Anterior cingulate cortex (tissue), 58 donors: ENCODE measurements at places on chromosomes 5 and 9.

DNA sequence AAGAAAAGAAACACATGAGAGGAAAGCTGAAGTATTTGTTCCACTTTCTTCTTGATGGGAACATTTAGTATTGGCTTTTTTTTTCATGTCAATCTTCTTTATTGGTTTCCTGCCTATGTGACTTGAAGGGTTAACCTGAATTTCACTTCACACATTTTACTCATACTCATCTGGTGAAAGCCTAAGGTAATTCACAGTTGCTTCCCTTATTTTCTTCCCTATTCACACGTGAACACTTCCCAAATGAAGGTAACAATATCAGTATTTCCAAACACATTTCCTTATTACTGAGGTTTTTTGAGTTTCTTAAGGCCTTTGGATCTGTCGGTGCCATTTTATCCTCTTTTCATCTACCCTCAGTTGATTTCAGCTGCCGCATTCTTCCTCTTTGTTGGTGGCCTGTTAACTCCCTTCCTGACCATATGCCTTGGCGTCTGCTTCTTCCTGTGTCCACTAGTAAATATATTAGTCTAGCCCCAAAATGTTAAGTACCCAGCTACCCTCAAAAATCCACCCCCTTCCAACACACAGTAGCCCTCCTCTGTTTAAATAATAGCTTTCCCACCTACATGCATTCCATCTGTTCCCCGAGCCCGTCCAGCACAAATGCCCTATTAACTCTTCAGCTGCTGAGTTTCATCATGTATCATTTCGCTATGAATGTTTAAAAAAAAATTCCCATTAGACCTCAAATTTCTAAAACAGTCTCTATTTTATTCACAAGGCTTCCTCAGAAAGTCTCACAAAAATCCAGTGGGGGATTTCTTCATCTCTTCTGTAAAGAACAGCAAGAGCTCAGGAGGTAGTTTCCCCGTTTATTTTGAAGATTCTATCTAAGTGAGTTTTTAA, 97.3 kb downstream of the USP20 start:
- DNase-seq = no peak

- no peak for DNase-seq
These were observed 375.1 kb downstream of the SPATA31D1 start for GRCh38 chr9:82363682-82364081.

GRCh38 chr5:136240894-136241293, 47.9 kb upstream of the SMIM32 start:
- no peak for DNase-seq

GRCh38 chr5:59300930-59301329, 592.6 kb downstream of the PDE4D start:
- no peak for DNase-seq

GRCh38 chr9:104575456-104575855, 6.5 kb downstream of the OR13C8 start:
- DNase-seq = no peak

DNA sequence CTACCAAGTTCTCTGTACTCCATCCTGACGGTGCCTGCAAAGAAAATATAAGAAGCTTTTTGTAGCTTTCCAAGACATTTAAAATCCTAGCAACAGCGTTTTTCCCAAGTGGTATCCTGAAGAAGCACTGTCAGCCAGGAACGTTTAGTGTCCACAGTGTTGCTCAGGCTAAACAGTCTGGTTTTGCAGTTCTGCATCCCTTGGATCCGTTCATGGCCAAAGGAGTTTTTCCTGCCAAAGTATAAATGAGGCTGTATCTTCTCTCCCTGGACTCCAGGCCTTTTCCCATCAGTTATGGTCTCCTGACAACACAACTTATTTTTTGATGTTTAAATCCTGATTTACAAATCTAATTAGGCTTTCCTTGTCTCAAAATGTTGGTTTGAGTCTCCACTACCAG, 925.8 kb downstream of the TLE1 start:
- DNase-seq = no peak

DNA sequence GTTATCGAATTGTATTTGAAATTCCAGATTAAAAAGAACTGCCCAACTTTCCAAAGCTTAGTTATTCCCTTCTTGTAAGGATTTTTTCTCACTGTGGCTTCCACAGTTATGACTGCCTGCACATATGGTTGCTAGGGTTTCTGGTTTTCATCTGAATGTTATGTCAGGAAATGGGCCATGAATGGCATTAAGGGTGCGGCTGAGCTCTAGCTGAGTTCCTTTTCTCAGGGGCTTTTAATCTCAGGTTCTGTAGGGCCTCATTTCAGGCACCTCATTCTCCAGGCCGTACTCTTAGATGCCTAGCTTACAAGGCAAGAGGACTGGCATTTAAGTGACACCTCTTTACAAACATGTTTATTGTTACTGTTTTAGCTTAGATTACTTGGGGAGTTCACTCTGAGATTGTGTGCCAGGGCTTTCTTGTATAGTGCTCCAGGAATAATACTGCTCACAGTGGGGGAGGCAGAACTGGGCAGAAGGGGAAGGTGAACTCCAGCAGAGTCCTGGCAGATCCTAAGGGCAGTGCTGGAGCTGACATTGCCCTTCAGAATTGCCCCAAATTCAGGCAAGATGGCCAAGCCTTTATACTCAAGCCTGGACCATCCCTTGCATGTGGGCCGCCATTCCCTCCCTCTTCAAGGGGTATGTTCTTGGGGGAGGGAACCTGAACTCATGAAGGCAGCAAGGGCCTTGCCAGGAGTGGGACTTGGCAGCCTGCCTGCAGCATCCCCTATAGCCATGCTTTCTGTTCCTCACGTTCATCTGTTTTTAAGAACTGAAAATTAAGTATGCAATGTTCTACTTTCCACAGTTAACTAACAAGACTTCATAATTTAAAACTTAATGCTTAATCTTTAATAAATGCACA, 111.5 kb downstream of the KDM4C start:
- DNase-seq = no peak

- DNase-seq = no peak
These were observed 32.8 kb upstream of the PIP5K1B start for GRCh38 chr9:68672215-68672614.

GRCh38 chr5:157365732-157366131, 94.3 kb upstream of the NIPAL4 start:
- no peak for DNase-seq

DNA sequence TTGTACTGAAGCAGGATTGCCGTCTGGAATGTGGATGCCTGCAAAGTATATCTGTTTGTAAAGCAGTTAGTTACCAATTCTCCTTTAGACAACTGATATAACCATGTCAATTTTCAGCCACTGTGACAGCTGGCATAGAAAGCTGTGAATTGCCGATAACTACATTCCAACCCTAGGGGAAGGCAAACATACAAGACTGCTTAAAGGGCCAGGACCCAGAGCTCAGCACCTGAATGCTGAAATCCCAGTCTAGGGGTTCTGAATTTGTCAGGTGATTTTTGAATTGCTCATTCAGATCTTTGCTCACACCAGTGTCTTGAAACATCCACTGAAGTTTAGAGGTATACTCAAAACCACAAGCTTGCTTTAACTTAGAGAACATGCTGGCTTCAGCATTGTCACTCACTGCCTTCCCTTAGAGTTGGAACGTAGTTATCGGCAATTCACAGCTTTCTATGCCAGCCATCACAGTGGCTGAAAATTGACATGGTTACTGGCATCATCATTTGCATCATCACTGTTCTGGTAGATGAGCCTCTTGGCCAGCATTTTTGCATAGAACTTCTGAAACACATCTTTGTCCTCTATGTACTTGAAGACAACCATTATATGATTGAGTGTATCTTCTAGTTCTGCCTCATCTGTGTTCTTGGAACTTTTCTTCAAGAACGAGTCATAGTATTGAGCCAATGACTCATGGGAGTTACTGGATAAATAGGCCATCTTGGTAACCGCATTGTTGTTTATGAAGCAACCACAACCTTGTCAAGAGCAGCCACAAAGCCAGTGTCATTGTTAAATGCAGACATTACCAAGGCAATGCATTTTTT, 82.1 kb downstream of the CCDC192 start:
- DNase-seq = no peak

GRCh38 chr9:97632248-97632984, 752 bp downstream of the TSTD2 start:
- no peak for DNase-seq

DNA sequence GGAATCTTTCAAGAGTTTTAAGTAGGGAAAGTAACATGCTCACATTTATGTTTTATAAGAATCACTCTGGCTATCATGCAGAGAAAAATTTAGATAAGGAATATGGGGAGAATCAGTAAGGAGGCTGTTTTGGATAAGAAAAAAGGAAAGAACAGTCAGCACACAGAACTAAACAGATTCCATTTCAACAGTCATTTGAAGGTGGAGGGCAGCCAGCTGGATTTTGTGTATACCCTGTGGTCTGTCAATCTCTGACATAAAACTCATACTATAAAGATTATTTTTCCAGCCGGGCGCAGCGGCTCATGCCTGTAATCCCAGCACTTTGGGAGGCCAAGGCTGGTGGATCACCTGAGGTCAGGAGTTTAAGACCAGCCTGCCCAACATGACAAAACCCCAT, 64.2 kb downstream of the PCA3 start:
- no peak for DNase-seq

DNA sequence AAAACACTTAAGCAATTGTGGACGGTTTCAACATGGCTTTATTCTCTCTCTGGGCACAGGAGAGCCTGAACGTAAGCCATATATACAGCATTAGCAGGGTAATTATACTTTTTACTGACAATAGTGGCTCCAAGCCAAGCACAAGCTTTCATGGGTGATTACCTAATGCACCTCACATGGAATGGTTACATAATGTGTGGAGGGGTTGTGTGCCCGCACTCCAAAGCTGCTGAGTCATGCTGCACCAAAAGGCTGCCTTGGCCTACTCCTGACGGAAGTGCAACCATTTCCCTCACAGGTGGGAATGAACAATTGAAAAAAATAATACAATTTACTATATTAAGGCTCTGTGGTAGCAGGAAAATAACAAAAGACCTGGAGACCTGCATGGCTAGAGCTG, 86.5 kb upstream of the ATP10B start:
- DNase-seq = no peak

DNA sequence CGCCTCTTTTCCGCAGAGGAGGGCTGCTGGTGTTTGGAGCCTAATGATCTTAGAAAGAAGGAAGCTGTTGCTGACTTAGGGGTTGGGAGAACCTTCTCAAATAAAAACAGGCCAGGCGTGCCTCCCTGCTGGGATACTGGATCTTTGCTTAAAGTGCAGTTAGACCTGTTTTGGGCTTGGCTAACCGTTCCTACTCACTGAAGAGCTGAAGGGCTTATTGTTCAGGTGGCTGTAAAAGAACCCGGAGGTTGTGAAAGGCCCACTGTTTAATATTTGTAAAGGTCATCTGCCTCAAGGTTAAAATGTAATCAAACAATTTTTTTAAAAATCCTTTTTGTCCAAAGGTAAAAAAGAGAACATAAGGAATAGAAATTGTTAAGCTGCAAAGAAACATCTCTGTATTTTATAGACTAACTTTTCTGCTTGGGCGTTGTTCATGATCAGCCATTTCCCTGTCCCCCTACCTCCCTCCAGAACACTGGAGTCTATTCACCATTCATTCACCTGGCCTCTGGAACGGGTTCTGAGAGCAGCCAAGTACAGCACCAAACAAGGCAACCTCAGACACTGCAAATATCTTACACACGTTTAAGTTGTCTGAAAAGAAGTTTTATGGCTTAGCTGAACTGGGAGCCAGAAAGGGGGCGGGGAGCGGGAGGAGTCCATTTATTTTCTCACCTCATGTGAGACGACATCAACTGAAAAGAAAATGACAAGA, 18.6 kb upstream of the MTMR12 start:
- DNase-seq = no peak

- DNase-seq = no peak
These were observed 240.3 kb downstream of the ARRDC3 start for GRCh38 chr5:91142819-91143218.

GRCh38 chr5:110561510-110561909, 165.0 kb downstream of the TMEM232 start:
- DNase-seq = no peak

DNA sequence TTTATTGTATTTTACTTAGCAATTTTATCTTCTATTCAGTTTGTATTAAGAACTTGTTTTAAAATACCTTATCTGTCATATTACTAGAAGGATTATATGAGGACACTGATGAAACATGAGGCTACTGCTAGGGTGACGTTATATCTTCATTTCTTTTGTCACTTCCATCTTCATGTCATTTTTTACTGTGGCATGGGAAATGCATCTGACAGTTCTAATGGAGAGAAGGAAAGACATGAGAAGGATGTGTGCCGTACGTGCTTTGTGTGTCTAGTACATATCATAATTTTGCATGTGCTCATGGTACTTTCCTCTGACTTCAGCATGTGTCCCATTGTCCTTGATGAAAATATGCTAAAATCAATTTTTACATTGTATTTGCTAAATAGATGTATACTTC, 258.2 kb downstream of the PTPRD start:
- no peak for DNase-seq
